Naive thymus-derived CD4-positive, alpha-beta T cell (primary cell): ENCODE measurements at places on chromosomes 5 and 9. TPM values are rescaled to one million over a fixed set of nuclear protein-coding genes. Genes with fewer than 3 reads are reported as not detected.

- H3K27ac ChIP-seq: no peak overlapping the region
- no peaks in the 10 kb centered on the region for H3K4me1 ChIP-seq
- H3K36me3 ChIP-seq: no peaks in the 10 kb centered on the region
- no peak for DNase-seq
- no peak overlapping the region for H3K4me3 ChIP-seq
Measured at GRCh38 chr9:78453450-78453849, 156.5 kb downstream of the PSAT1 start.

DNA sequence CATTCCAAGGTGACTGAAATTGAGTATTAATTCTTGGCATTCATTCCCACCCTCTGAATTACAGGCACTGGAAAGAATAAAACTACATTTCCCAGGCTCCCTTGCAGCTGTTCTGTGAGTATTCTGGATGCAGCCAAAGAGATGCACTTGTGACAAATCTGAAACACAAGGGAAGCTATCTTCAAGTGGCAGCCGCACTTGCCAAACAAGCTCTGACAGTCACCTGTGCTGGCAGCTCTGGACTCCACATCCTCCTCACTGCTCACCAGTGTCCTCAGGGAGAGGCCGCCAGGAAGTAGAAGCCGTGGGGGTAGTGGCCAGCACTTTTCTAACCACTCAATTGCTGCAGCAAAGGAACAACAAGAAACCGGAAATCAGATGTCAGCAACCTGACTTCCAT is 275.0 kb downstream of the NR2F1-AS1 start:
- H3K27me3 ChIP-seq: no peaks in the 10 kb centered on the region
- no peak overlapping the region for H3K4me3 ChIP-seq
- H3K36me3 ChIP-seq: no peaks in the 10 kb centered on the region

DNA sequence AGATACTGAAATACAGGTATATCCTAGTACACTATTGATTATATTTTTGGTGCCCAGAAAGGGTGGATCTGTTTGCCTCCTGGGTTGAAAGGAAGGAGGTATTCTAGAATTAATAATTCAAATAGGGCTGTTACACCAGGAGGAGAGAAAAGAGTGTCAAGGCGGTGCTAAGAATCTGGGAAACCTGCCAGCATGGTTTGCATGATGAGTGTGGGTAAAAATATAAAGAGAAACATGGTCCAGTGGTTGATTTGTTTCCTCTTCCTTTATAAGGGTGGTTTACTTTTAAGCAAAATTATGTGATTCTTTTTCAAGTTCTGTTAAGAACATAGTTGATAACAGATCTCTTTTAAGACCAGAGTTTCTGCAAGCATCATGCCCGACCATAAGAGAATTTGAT is 69.4 kb upstream of the NFIB start:
- H3K27ac ChIP-seq: no peak overlapping the region
- no peaks in the 10 kb centered on the region for H3K27me3 ChIP-seq
- no peaks in the 10 kb centered on the region for H3K36me3 ChIP-seq
- no peak overlapping the region for H3K4me3 ChIP-seq
- H3K4me1 ChIP-seq: no peaks in the 10 kb centered on the region

- H3K27me3 ChIP-seq: no peaks in the 10 kb centered on the region
- no peak overlapping the region for H3K4me3 ChIP-seq
- peaks cover 14% of the 10 kb centered on the region for H3K4me1 ChIP-seq
- peaks cover 4% of the 10 kb centered on the region for H3K36me3 ChIP-seq
- no peak for DNase-seq
Measured at GRCh38 chr9:128077847-128078503, 9.9 kb downstream of the SLC25A25 start.

GRCh38 chr9:10721301-10721700 is 108.5 kb upstream of the PTPRD start:
- H3K27me3 ChIP-seq: no peaks in the 10 kb centered on the region
- no peaks in the 10 kb centered on the region for H3K4me1 ChIP-seq
- H3K27ac ChIP-seq: no peak overlapping the region
- DNase-seq: no peak

DNA sequence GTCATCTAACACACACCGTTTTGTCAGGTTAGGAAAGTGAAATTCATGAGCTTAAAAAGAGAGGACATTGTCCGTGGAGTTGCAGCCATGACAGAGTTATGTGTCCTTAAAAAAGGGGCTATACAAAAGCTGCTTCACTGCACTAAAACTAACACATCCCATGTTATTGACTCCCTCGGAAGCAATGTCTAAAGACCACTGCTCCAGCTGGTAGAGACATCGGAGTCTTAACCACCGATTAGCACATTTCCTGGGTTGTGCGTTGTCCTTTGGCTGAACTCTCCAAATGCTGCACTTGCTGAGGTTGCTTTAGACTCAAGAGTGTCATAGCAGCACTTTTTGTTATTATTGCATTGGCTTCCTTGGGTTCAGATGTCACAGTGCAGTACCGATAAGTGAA is 128.3 kb upstream of the C9orf72 start:
- no peak overlapping the region for H3K4me3 ChIP-seq
- no peak for DNase-seq
- H3K36me3 ChIP-seq: no peaks in the 10 kb centered on the region
- no peaks in the 10 kb centered on the region for H3K27me3 ChIP-seq
- no peaks in the 10 kb centered on the region for H3K4me1 ChIP-seq

GRCh38 chr5:61966997-61967396 is 339.0 kb upstream of the KIF2A start:
- no peak overlapping the region for H3K27ac ChIP-seq
- H3K4me1 ChIP-seq: no peaks in the 10 kb centered on the region
- no peak overlapping the region for H3K4me3 ChIP-seq
- no peaks in the 10 kb centered on the region for H3K36me3 ChIP-seq

- H3K36me3 ChIP-seq: no peaks in the 10 kb centered on the region
- no peak for DNase-seq
- no peaks in the 10 kb centered on the region for H3K4me1 ChIP-seq
- no peaks in the 10 kb centered on the region for H3K27me3 ChIP-seq
- H3K4me3 ChIP-seq: no peak overlapping the region
Measured at GRCh38 chr5:67149951-67150523, 46.6 kb downstream of the CD180 start.

DNA sequence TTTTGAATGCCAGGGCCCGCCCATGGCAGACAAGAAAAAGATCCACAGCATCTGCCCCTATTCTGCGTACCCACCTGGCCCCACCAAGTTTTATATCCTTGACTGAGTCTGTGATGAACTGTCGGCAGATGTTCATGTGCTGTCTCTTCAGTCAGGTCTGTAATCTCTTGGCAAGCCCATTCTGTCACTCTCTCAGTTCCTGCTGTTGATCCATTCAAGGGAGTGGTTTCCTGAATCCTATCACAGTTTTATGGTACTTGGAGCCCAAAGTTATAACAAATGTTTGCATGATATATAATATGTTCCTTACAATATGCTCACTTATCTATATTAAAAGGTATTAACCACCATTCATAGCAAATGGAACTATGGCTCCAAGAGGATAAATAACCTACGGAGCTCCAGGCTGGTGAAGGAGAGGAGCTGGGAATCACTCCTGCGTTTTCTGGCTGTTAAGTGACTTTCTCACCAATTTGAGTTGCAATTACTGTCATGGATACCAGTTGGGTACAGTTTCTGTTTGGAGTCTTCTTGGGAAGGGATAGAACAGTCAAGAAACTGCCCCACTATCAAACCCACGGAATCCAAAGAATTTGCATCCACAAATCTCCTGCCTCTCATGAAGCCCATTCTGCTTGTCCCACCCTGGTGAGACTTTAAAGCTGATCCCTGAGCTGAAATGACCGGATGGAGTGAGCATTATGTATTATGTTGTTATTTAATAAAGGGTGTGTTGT is 103.4 kb upstream of the SPRY4 start:
- no peak overlapping the region for H3K4me3 ChIP-seq
- no peak for DNase-seq
- H3K27ac ChIP-seq: no peak overlapping the region
- H3K4me1 ChIP-seq: peaks cover 16% of the 10 kb centered on the region

DNA sequence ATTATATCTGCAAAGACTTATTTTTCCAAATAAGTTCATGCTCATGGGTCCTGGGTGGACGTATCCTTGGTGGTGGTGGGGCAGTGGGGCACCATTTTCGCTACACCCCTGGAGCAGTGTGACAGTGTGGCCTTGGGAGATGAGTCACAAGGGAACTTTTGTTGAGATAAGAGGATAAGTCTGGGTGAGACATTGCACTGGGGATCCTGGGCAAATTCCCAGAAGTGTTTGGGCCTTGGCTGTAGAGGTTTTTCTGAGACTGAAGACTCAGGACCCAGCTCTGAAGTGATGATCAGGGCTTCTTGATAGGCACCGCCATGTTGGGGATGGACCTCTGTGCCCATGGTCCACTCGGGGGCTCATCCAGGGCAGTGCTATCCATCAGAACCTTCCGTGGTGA is 149.4 kb downstream of the MACROH2A1 start:
- no peak for DNase-seq
- no peak overlapping the region for H3K4me3 ChIP-seq
- H3K27me3 ChIP-seq: no peaks in the 10 kb centered on the region
- H3K4me1 ChIP-seq: no peaks in the 10 kb centered on the region
- H3K36me3 ChIP-seq: no peaks in the 10 kb centered on the region

- H3K4me1 ChIP-seq: no peaks in the 10 kb centered on the region
- H3K27ac ChIP-seq: no peak overlapping the region
Measured at GRCh38 chr9:8659108-8659507, 859.5 kb upstream of the DMAC1 start.

DNA sequence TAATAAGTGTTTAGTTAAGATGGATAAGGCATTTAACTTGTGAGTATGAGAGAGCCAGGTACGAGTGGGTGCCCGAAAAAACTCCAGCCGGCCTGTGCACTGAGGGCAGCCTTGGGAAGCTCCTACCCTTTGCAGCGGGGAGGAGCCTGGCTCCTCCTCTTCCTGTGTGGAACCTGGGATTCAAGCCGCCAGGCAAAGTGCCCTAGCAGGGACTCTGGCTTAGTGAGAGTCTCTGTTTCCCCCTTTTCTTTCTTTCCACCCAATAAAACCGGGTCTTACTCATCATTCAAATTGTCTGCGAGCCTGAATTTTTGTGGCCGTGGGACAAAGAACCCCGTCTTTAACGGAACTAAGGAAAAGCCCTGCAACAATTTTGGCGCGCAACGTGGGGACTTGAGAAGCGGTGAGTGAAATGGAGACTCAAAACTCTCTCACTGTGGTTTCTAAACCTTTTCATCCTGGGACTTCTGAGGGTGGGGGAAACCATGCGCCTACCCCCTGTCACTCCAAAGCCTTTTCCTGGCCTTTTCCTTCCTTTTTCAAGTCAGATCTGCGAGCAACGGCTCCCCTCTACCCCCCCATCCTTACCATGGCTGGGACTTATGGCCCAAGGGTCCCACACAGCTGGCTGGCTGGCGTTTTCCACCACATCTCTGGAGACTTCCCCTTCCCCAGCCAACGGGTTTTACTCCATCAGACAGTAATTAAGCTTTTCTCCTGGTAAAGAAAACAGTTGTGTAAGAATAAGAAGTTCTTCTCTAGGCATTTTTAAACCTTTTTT is 535.7 kb upstream of the ACO1 start:
- H3K36me3 ChIP-seq: no peaks in the 10 kb centered on the region
- H3K4me3 ChIP-seq: no peak overlapping the region
- H3K27me3 ChIP-seq: no peaks in the 10 kb centered on the region

DNA sequence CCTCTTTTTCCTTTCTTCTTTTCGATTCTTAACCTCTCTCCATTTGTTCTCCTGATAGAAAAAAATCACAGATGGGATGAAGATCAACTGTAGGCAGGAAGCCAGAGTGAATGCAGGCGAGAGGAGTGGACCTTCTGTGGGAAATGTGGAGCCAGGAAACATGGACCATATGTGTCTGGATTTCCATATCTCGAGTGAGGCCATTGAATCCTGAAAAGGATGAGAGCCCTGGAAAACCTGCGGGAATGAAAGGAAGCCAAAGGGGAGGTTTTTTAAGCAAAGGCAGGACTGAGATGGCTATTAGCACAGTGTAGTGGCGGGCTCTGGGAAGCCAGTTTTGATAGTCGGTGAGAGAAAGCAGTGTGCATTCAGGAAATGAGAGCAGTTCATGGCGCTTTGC is 139.5 kb upstream of the C9orf72 start:
- H3K27ac ChIP-seq: no peak overlapping the region
- H3K4me1 ChIP-seq: no peaks in the 10 kb centered on the region
- H3K36me3 ChIP-seq: no peaks in the 10 kb centered on the region
- no peak overlapping the region for H3K4me3 ChIP-seq

DNA sequence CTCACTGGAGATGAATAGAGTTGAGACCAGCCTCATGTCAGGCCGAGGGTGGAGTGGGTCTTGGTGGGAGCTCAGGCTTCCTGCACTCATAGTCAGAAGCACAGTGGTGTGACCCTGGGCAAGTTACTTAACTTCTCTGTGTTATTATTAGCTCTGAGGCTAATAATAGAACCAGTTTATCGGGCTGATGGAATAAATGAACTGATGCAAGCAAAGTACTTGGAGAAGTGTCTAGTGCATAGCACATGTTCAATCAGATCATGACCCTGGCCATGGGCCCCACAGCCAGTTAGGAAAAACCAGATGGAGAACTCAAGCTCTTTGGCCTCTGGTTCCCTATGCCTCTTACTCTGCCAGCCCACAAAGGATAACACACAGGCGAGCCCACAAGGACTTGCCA is 45.3 kb upstream of the OSMR start:
- H3K27me3 ChIP-seq: no peaks in the 10 kb centered on the region
- H3K4me3 ChIP-seq: no peak overlapping the region
- H3K4me1 ChIP-seq: no peaks in the 10 kb centered on the region
- H3K36me3 ChIP-seq: no peaks in the 10 kb centered on the region

- no peaks in the 10 kb centered on the region for H3K27me3 ChIP-seq
- no peaks in the 10 kb centered on the region for H3K36me3 ChIP-seq
- peak; percentile 76 for DNase-seq
Measured at GRCh38 chr5:67515020-67515689, 318.6 kb upstream of the CD180 start.

DNA sequence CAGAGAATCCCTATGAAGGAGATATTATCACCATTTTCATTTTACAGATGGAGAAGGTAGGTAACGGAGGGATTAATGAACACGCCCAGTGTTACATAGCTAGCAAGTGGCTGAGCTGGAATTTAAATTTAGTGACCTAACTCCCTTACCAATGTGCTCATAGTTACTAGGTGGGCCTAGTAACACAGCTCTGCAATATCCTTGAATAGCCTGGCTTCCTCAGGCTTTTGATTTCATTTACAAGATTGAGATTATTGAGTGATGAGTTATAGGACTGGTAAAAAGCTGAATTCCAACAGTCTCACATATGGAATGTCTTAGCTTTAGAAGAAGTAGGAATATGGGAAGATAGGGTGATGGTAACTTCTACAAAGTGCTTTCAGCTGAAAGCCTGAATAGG is 336.3 kb upstream of the KIF2A start:
- H3K36me3 ChIP-seq: no peaks in the 10 kb centered on the region
- no peak overlapping the region for H3K4me3 ChIP-seq
- no peak overlapping the region for H3K27ac ChIP-seq
- no peaks in the 10 kb centered on the region for H3K4me1 ChIP-seq
- DNase-seq: no peak

The SHISAL2B gene
- total RNA-seq: not detected

The ELAVL2 gene
- not detected for total RNA-seq

The FOXD1 gene
- 0.32 TPM for total RNA-seq

The ENHO gene
- not detected for total RNA-seq

The PPP1R26 gene
- total RNA-seq: 0.19 TPM

The SERF1A gene
- total RNA-seq: 16.0 TPM
